Anterior cingulate cortex (tissue), 58 donors: ENCODE measurements at places on chromosomes 5 and 9.

DNA sequence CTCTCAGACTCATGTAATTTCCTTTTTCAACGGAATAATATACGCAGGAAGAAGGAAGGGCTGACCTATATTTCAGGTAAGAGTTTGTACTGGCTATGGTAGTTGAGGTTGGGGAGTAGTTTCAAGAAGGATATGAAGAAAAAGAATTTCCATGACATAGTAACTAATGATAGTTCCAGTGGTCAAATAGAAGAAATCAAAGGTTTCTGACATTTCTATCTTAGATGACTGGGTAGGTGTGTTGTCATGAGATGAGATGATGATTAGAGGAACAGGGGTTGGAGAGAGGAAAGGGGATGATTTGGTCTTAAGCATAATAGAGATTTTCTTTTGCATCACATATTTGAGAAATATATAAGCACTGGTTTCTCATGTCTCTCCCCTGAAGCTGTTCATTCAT is 166.0 kb downstream of the SPATA31D1 start:
- no peak for DNase-seq

GRCh38 chr5:37850226-37850865 is 10.5 kb upstream of the GDNF start:
- DNase-seq, result no peak

DNA sequence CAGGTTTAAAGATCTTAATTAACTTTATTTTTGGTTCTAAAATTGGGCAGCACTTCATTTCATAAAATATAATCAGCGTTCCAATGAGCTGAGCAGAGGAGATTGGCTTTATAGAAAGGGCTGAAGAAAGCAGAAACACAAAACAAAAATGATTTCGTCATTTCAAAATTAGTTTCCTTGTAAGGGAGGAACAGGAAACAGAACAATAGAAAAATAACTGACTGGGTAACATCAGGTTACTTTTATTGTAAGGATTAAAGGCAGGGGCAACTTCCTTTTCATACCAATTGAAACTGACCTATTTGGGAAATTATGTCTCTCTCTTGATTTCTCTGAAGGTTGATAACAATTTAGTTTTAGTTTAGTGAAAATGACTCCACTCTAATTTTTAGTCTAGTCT is 157.1 kb downstream of the ATP10B start:
- DNase-seq, result no peak

DNA sequence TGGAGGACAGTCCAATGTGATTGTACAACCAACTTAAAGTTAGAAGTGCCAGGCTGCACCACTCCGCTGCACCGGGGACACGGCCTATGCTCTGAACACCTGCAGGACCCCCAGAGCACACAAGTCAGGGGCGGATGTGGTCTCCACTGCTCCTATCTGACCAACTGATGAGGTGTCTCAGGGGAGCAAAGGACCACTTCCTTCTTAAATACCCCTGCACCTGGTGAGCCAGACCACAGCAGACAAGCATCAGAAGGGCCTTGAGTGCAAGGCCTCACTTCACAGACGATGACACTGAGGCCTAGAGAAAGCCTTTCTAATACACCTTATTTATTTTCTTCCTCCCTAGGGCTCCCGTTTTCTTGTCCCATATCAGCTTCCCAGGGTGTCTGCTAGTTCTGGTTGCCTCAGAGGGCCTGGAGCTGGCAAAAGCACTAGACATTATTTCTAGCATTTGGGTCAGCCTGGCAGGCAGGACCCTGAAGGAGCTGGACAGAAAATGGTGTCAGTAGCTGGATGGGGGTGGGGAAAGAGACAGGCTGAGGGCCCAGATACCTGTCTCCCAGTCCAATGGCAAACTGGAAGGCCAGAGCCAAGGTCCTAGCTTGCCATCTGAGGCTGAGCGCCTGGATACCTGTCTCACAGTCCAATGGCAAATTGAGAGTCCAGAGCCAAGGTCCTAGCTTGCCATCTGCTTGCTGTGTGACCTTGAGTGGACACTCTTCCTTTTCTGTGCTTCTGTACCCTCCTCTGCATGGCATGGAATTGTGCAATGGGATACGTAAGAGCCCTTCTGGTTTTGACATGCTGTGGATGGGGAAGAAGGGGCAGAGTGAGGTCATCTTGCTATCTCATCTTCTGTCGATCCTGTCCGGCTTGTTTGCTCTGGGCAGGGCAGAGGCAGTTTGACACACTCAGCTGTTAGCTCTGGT is 9.0 kb downstream of the CCDC69 start:
- no peak for DNase-seq

GRCh38 chr5:157827423-157827822 is 31.5 kb downstream of the CLINT1 start:
- no peak for DNase-seq

DNA sequence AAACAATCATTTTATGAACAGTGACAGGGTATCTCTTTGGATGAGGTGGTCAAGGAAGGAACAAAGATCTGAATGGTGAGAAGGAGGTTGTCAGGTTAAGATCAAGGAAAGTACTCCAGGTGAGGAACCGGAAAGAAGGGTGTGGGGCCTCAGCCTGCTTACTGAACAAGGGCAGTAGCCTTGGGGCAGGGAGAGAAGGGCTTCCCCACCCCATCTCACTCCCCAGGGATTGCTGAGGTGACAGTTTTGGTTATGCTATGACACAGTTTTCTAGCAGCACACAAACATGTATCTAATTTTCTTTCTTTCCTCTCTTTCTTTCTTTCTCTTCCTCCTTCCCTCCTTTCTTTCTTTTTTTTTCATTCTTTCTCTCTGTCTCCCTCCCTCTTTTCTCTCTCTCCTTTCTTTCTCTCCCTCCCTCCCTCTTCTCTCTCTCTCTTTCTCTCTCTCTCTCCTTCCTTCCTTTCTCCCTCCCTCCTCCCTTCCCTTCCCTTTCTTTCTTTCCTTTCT is 4.1 kb upstream of the HDHD3 start:
- DNase-seq, result no peak

DNA sequence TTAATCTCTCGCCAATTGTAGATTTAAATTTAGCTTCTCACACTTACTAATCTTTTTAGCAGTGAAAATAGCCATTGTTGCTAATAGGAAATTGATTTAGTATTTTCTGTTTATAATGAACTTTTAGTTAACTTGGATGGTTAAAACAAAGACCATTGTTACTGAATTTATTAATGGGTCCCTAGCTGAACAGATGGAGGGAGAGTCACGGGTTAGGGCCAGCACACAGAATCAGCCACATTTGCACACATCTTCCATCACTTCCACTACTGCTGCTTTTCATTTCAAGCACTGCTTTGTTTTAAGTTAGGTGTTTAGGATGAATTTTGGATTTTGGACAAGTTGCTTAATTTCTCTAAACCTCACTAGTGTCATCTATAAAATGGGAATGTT is 125.9 kb upstream of the ADAMTSL1 start:
- no peak for DNase-seq
